ENCODE measurements at places on chromosomes 2 and 18.
A peak's percentile ranks its signal among the peaks of the same experiment; 100 is the strongest.

DNA sequence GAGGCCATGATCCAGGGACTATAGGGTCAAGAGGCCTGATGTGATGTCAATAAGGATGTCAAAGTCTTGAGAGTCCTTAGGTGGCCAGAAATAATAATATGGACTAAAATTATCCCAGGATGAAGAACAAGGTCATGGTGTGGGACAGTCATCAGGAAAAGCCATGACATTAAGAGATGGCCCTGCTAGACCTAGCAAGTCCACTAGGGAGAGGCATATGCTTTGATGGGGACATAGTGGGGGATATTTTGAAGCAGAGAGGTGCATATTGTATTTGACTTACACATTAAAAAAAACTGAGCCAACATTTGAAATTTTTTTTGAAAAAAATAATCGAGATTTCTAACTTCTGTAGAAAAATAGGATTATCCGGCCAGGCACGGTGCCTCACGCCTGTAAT is 53.3 kb upstream of the CXCR4 start:
- no peak for DNase-seq

DNA sequence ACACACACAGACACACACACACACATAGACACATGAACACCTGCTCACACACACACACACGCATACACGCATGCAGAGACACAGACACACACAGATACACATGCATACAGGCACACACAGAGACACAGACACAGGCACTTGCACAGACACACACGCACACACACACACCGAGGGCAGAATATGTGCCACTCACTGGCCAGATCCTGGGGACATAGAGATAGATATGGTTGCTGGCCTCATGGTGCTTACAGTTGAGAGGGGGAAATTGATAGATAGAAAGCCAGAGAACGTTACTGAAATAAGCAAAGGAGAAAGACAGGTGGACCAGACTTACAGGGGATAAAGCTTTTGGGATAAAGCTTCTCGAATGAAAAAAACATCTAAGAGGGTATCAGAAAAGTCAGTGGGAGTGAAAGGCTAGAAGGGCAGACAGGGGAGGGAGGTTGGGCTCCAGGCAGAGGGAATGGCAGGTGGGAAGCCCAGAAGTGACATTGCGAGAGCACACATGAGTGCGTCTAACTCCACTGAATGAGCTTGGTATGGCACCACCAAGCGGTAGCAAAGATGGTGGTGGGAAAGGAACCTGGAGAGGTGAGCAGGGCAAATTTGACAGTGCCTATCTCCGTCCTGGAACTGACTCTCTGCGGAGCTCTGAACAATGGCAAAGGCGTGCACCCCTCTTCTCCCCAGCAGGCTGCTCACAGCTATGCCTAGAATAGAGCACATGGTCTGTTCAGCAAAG is 390.1 kb upstream of the TRIB2 start:
- DNase-seq, result no peak

GRCh38 chr2:42106257-42106816 is 58.5 kb downstream of the PKDCC start:
- DNase-seq, result no peak

DNA sequence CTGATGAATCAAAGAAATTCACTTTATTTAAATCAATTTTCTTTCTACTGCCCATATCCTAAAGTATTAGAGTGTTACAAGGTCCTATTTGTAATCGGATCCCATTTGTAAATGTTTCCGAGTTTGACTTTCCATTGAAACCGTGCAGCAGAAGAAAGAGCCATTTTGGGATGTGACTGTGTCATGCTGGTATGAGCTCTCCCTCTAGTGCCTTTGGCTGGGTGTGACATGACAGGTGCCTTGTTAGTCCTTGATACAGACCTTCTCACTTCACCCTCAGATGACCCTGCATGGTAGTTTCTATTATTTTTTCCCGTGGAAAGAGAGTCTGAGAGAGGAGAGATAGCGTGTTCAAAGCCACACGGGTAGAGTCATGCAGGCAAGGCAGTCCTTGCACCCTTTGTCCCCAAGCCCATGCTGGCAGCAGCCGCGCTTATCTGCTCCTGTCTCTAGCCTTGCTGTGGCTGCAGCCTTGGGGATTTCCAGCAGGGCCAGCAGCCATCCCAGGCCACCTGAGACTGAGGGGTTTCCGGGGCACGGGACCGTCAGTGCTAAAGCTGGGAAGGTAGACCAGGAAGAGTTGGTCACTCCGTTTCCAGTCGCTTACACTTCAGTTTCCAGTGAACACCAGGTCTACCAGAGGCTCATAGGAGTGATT is 21.4 kb downstream of the CHMP1B start:
- peak; percentile 48 for DNase-seq

DNA sequence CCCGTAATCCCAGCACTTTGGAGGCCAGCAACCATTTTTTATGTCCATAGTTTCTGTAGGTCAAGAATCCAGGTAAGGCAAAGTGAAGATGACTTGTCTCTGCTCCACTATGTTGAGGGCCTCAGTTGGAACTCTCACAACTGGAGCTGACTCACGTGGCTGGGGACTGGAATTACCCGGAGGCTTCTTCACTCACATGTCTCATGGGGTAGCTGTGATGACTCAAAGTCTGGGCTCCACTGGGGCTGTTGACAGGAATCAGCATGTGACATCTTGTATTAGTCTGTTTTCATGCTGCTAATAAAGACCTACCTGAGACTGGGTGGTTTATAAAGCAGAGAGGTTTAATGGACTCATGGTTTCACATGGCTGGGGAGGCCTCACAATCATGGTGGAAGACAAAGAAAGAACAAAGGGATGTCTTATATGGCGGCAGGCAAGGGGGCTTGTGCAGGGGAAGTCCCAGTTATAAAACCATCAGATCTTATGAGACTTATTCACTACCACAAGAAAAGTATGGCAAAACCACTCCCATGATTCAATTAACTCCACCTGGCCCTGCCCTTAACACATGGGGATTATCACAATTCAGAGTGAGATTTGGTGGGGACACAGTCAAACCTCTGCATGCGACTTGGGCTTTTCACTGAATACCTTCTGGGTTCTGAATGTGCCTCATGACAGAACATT is 7.8 kb upstream of the PPP1R1C start:
- no peak for DNase-seq

DNA sequence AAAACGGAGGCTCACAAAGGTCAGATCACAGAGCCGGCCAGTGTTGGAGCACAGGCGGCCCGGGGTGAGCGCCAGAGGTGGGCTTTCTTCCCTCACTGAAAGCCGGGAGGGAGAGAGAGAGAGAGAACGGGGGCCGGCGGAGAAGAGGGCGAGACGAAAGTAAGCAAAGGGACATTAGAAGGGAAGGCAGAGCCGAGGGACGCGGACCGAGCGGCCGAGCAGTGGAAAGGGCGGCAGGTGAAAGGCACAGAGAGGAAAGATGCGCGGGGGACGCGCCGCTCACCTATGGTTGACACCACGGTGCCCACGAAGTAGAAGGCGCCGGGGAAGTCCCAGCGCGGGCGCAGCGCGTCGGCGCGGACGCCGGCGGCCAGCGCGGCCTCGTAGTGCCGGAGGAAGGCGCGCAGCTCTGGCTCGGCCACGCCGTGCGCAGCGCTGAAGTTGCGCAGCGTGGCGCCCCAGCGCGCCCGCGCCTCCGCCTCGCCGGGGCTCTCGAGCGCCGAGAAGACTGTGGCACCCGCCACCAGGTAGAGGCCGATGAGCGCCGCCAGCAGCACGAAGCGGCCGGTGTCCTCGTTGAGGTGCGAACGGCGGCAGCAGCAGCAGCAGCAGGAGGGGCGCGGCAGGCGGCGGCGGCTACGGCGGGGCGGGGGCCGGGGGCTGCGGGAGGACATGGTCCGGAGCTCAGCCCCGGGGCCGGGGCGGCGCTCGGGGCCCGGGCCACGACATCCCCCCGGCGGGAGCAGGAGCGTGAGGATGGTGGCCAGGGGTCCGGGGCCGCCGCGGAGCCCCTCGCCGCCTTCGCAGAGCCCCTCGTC is 166.9 kb downstream of the MSH2 start:
- DNase-seq, result no peak

Data from erythroblast (primary cell).